Foreskin keratinocyte (primary cell): ENCODE measurements at places on chromosomes 5 and 9.

GRCh38 chr9:123349691-123350480 lies 6.1 kb upstream of the CRB2 start:
- no peak for DNase-seq

DNA sequence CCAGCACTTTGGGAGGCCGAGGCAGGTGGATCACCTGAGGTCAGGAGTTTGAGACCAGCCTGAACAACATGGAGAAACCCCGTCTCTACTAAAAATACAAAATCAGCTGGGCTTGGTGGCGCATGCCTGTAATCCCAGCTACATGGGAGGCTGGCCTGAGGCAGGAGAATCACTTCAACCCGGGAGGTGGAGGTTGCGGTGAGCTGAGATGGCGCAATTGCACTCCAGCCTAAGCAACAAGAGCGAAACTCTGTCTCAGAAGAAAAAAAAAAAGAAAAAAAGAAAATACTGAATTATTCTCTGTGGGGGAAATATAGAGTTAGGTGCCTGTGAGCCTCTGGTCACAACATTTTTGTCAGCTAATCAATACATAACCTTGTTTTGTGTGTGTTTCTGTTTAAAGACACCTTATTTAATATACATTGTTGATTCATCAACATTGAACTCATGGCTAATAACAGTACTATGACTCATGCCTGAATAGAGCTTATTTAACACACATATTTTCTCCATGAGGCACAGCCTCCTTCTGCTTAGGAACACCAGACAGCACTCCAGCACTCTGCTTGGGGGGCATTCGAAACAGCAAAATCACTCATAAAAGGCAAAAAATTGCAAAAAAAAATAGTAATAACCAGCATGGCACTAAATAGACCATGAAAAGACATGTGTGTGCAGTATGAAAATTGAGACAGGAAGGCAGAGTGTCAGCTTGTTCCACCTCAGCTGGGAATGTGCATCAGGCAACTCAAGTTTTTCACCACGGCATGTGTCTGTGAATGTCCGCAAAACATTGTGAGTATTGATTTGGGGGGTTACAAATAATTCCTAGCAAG lies at the start of gene IL31RA:
Gene IL31RA, plus strand, starts transcription at position 519 of the 836 bp plus-strand sequence. Its CDS starts 214 bp downstream, at position 733.
- DNase-seq = peak; percentile 92

GRCh38 chr9:127489471-127490115 lies 38.3 kb downstream of the LRSAM1 start:
- no peak for DNase-seq

- DNase-seq = no peak
These were observed 150.8 kb downstream of the MEF2C start for GRCh38 chr5:88732181-88732633.

DNA sequence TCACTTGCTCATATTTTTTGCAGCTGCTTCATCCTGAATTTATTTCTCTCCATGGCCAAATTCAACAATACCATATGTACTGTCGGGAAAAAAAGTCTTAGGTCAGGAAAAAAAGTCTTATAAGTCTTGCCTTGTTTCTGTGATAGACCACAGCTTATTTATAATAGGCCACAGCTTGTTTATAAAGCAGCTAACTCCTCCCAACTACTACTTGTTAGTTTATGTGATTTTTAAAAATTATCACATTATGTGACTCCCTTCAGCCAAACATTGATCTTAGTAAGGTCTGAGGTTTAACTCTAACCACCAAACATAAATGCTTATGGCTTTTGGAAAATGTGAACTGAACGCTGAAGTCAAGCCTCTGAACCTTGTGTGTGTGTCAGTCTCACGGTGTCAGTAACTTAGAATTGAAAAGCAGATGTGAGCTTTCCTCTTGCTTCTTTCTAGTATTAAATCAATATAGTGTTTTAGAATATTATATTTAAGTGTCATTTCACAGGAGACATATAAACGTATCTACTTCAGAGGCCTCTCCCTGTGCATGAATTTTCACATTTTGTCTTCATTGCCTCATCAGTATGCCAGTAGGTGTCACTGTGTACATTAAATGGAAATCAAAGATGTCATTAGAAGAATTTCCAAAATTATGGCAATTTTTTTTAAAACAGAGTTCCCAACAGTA lies 51.3 kb downstream of the SNX24 start:
- DNase-seq = no peak

DNA sequence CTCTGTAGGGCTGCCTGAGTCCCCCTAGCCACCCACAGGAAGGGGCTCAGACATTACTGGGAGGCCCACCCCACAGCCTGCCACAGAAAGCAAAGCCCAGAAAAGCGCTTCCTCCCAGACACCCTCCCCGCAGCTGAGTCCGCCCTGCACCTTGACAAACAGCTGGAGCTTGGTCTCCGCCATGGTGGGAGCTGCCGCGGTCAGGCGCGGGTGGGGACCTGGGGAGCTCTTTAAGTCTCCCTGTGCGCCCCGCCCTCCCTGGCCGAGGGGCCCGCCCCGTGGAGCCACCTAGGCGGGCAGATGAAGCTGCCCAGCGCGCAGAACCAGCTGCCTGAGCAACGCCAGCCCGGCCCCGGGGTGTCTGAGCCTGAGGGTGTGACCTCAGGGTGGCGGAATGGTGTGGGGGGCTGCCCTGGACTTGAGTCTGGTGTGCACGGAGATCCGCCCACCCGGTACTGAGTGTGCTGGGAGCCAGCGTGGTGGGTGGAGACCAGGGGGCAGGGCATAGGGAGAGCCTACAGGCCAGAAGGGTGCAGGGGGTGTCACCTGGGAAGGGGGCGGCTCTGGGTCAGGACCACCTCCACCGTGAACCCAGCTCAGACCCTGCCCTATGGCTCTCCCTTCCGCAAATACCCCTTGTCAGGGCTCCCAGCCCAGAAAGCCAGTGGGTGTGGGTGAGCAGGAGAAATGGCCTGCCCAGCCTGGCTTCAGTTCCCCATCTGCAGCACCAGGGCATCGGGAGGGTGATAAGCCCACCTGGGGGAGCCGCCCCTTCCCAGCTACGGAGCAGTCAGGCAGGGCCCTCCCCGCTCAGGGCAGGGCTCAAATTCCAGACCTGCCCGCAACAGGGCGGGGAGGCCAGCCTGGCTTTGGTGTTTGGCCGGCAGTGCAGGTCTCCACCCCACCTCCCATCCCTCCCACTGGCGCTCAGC lies at the start of gene CLIC3:
Gene CLIC3, minus strand, starts transcription at position 208 of the 932 bp plus-strand sequence. Its CDS starts 25 bp downstream, at position 183.
- DNase-seq = no peak

GRCh38 chr5:133200256-133200655 lies 148.4 kb downstream of the HSPA4 start:
- DNase-seq = no peak

DNA sequence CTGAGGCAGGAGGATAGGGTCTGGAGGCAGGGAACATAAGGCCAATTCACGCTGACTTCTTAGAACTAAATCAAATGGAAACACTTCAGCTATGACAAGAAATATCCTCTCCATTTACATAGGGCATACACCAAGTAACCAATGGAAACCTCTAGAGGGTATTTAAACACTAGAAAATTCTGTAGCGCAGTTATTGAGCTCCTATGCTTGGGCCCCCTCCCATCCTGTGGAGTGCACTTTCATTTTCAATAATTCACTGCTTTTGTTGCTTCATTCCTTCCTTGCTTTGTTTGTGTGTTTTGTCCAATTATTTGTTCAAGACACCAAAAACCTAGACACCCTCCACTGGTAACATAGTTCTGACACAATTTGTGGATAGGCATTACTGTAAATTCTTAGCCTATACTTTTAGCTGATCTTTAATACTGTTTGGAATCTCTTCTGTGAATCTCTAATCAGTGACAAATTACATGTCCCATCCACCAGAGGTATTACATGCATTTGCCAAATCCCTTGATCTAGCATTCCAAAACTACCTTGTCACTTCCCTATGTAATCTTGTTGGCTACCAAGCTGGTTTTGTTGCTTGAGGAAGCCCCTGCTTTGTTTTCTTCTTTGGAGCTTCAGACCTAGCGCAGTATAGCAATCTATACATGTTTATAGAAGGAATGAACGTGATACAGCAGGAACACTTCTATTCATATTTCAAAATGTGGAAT lies 61.6 kb downstream of the ST8SIA4 start:
- peak; percentile 42 for DNase-seq

DNA sequence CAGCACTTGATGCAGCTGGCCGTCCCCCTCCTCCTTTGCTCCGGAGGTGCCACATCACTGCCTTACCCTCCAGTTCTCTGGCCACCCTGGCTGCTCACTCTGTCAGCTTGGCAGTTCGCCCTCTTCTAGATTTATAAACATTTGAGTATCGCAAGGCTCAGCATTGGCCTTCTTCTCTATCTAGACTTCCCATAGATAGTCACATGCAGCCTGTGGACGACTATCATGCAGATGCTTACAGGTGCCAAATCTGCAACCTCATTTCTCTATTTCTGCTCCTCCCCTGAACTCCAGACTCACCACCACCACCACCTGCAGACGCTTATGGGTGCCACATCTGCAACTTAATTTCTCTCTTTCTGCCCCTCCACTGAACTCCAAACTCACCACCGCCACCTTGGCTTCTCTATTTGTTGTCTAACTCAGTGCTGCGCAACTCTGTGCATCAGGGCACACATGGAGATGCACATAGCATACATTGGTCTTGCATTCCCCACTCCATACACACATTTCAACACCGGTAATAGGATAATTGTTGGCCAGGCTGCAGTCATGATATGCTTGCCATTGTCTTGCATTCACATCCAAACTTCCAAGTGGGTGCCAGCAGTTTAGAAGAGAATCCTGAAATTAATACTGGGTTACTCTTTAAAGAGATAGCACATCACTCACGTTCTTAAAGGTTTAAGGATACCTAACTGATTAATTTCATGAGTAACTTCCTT lies 1.9 kb upstream of the DAP start:
- no peak for DNase-seq

GRCh38 chr9:136796238-136796774 lies at the start of gene CCDC183:
CCDC183 (plus strand) TSS chr9:136796338; CDS start chr9:136796398, 60 bp downstream.
- DNase-seq = no peak

GRCh38 chr5:171578049-171578828 lies 158.8 kb downstream of the FGF18 start:
- DNase-seq = no peak

DNA sequence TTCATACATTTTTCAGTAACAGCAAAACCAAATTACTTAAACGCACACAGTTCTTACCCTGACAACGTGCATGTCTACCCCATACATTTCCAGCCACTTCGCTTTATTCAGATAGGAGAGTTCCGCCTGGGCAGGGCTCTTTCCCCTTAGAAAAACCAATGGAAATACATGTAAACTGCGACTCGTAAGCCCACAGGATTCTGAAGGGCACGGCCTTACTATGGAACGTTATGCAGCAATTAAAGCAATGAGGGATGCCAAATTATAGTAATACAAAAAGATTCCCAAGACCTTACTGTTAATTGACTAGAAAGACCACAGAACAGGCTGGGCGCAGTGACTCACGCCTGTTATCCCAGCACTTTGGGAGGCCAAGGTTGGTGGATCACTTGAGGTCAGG lies 64.5 kb downstream of the EPB41L4B start:
- no peak for DNase-seq

DNA sequence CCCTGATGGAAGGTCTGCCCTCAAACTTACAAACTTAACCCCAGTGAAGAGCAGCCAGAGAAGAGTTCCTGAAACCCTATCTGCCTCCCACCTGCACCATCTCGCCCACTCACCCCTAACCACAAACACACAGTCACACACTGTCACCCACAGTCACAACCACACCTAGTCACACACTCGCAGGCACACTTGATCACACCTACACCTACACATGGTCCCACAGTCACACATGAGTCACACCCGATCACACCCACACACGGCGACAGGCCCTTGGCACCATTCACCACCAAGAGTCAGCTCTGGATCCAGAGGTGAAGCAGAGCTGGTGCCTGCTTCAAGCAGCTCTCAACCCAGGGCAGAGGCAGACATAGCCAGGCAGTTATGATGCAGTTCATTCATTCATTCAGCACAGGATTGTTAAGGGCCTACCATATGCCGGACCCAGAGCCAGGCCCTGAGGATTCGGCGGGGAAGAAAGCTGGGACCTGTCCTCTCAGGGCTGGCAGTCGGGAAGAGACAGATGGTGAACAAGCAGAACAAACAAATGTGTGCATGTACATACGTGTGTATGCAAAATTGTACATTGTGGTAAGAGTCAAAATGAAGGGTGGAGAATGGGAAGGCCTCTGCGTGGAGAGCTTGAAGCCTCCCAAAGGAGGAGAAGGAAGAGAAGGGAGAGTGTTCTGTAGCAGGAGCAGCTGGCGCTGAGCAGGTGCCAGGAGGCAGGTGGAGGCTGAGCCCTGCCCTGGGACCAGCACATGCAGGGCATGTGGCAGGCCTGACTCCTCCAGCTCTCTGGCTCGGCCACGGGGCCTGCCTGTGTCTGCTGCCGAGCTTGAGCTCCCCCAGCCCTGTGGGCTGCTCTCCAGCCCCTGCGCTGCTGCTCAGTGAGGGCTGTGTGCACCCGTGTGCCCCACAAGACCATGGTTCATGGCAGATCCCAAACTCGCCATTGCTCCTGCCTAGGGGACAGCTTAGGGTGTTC lies 6.4 kb downstream of the TSPAN17 start:
- no peak for DNase-seq

DNA sequence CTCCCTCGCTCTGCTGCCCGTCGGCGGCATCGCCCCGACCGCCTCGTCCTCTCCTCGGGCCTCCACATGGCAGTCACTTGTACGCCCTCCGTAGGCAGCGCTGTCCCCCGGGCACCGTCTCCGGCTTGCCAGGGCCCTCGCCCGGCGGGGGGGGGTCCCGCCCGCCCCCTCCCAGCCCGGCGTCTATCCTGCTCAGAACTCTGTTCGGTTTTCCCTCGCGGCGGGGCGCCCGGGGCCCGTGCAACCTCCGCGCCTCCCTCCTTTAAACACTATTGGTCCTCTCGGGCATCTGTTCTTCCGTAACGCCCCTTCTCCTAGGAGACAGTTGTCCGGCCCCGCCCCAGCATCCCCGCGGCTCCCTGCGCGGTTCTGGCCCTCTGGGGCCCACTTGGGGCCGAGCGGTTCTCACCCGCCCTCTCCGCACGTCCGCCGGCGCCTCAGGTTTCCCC lies 831 bp downstream of the ODF2 start:
- peak; percentile 26 for DNase-seq

DNA sequence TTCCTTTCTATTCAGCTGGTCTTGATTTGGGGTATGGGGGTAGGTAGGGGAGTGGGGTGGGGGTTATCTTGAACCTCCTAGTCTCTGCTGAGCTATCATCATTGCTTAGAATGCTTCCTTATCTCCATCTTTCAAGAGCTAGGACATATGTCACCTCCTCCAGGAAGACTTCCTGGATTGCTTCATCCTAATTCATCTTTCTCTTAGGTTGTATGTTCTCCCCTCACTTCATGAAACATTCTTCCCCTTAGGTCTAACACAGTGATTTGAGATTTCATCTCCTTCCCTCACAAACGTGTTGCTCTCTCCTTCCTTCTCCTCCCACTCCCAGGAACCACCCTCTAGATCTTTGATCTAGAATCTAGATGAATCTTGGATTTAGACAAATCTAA lies 2.4 kb upstream of the SYNPO start:
- DNase-seq = no peak

- no peak for DNase-seq
These were observed 1216.3 kb downstream of the PTPRD start for GRCh38 chr9:9396518-9396917.

DNA sequence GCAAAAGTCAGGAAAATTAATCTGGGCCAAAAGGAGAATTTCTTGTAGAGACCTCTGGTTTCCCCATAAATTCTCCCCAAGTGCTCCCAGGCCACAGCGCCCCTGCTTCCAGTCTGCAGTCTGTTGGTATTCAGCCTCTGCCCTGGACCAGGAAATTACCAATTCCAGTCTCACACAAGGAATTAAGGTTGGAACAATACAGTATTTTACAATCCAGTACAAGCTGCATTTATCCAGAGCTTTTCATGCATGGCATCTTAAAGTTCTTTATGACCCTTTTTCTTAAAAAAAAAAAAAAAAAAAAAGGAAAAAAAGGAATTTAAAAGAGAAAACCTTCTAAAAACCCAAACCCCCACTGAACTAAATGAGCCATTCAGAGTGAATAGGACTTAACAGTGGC lies 139.6 kb upstream of the RANBP3L start:
- DNase-seq = no peak

GRCh38 chr9:227860-228259 lies 13.2 kb downstream of the DOCK8 start:
- DNase-seq = no peak
